A673 (cell line): ENCODE measurements at places on chromosomes 12 and 14. TPM values are rescaled to one million over a fixed set of nuclear protein-coding genes. Genes with fewer than 3 reads are reported as not detected.

CLEC1B gene
- not detected in 2 replicates for total RNA-seq

KCNH3 gene
- total RNA-seq: 4.0 and 4.5 TPM in 2 replicates

PRB2 gene
- not detected in 2 replicates for total RNA-seq

EIF2S3B gene
- total RNA-seq: 3.8 and 5.1 TPM in 2 replicates

OR4E2 gene
- 10.8 and 11.8 TPM in 2 replicates for total RNA-seq

LHX5 gene
- total RNA-seq: not detected in 2 replicates

GPR84 gene
- total RNA-seq: not detected in 2 replicates

DCP1B gene
- 8.8 and 9.7 TPM in 2 replicates for total RNA-seq

PEBP1 gene
- 312 TPM in 2 replicates for total RNA-seq

TNFAIP2 gene
- 5.5 and 7.0 TPM in 2 replicates for total RNA-seq

FGF6 gene
- total RNA-seq: not detected in 2 replicates

SYNE2 gene
- 68.2 and 79.9 TPM in 2 replicates for total RNA-seq

MARCHF9 gene
- 19.8 and 23.6 TPM in 2 replicates for total RNA-seq

DNA sequence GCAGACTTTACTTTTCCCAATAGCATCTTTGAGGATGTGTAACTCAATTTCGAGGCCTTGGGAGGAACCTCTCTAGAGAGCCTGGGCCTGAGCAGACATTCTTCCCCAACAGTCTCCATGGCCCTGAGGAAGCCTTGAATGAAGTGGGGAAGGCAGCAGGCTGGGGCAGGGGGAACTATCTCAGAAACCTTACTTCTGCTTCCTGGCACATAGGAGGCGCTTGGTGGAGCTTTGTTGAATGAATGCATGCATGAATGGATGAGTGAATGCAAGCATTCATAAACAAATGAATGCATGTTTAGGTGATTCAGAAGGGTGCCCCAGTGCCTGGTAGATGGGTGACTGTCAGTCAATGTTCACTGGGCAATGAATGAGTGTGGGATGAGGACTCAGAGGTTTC, 58.3 kb downstream of the GALNT16 start:
- H3K36me3 ChIP-seq: no peaks in the 10 kb centered on the region
- H3K4me3 ChIP-seq: no peak overlapping the region
- no peak for DNase-seq
- no peaks in the 10 kb centered on the region for H3K4me1 ChIP-seq

- H3K36me3 ChIP-seq: peaks cover 7% of the 10 kb centered on the region
- DNase-seq: no peak
- no peaks in the 10 kb centered on the region for H3K27me3 ChIP-seq
- H3K27ac ChIP-seq: no peak overlapping the region
- peaks cover 26% of the 10 kb centered on the region for H3K4me1 ChIP-seq
These were observed 18.9 kb downstream of the NID2 start for GRCh38 chr14:52049721-52050588.

- H3K27ac ChIP-seq: no peak overlapping the region
- H3K4me1 ChIP-seq: no peaks in the 10 kb centered on the region
These were observed 19.5 kb downstream of the IRF2BPL start for GRCh38 chr14:77009014-77009413.

- H3K36me3 ChIP-seq: no peaks in the 10 kb centered on the region
- peaks cover 5% of the 10 kb centered on the region for H3K27me3 ChIP-seq
- no peak overlapping the region for H3K4me3 ChIP-seq
These were observed 52.3 kb downstream of the NEUROD4 start for GRCh38 chr12:55072083-55072482.

- no peaks in the 10 kb centered on the region for H3K27me3 ChIP-seq
- no peaks in the 10 kb centered on the region for H3K36me3 ChIP-seq
- no peak overlapping the region for H3K27ac ChIP-seq
- H3K4me3 ChIP-seq: no peak overlapping the region
- H3K4me1 ChIP-seq: peaks cover 3% of the 10 kb centered on the region
These were observed 179.6 kb upstream of the PDZRN4 start for GRCh38 chr12:41008472-41008871.

DNA sequence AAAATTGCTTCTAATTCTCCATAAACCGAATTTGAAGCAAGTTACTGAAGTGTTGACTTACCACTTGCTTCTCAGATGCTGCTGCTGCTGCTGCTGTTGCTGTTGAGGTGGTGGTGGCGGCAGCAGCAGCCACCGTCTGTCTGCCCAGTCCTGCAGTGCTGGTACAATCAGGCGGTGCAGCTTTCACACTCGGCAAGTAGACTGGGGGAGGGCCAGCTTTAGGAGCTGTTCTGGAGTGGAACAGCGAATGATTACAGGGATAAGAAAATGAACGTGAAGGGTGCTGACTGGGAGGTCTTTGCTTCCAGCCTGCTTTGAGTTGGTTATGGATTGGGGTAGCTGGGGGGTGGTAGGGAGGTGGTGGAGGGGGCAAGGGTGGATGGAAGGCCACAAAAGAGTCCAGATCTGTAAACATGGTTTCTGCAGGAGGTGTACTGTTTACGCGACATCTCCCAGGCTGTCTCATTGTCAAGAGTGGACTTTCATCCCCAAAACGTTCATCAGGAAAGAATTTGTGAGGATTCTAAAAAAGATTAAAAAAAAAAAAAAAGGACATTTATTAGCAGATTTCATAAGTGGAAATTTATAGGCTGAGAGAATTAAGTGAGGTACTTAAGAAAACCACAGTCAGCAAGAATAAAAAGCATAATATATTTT, 38.8 kb downstream of the UBR7 start:
- H3K27ac ChIP-seq: no peak overlapping the region
- no peaks in the 10 kb centered on the region for H3K4me1 ChIP-seq
- H3K4me3 ChIP-seq: no peak overlapping the region
- H3K36me3 ChIP-seq: peaks cover 26% of the 10 kb centered on the region

GRCh38 chr12:32266756-32267155, 132.6 kb upstream of the FGD4 start:
- H3K36me3 ChIP-seq: no peaks in the 10 kb centered on the region
- H3K4me3 ChIP-seq: no peak overlapping the region
- no peak for DNase-seq
- peaks cover 41% of the 10 kb centered on the region for H3K4me1 ChIP-seq
- H3K27me3 ChIP-seq: no peaks in the 10 kb centered on the region
- H3K27ac ChIP-seq: no peak overlapping the region

DNA sequence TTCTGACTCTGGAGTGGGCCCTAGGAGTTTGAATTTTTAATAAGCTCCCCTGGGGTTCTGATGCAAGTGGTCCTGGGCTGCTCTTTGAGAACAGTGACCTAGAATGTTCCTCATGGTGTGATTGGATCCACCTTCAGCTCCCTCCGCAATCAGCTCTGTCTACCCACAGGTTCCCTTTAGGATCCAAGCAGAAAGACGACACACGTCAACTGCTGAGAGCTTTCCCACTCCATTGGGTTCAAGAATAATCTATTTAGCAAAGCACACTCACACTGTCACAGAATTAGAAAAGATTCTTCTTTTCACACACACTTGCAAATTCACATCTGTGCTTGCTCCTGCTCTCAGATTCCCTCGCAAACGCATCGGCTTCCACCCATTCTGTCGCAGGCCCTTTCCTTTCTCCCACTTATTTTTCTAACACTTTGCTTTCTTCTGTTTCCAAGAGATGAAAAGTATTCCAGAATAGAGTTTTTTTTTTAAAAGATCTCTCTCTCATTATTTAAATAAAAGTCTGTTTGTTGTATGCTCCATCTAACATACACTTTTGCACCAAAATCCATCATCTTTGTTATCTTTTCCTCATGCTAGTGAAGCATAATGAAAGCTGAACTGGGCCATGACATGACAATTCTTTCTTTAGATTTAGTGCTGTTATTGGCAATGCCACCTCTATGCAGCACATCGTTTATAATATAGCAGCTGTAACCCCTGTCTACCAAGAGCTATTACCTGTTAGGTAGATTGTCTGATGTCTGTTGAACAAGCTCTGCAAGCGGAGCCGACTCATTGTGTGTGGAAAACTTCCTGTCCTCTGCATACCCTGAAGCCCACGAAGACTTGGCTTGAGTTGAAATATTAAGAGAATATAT, 73.1 kb downstream of the CACNA1C start:
- no peaks in the 10 kb centered on the region for H3K36me3 ChIP-seq
- no peaks in the 10 kb centered on the region for H3K27me3 ChIP-seq
- no peaks in the 10 kb centered on the region for H3K4me1 ChIP-seq

DNA sequence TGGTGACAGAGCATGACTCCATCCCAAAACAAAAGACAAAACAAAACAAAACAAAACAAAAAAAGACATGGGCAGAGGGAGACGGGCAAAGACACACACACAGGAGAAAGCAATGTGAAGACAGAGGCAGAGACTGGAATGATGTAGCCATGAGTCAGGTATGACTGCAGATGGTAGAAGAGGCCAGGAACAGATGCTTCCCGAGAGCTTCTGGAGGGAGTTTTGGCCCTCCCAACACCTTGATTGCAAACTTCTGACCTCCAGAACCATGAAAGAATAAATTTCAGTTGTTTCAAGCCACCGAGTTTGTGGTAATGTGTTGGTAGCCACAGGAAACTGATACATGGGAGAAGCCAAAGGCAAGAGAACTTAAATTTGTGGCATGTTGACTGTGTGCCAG, 27.1 kb downstream of the VWF start:
- H3K4me1 ChIP-seq: no peaks in the 10 kb centered on the region
- no peak overlapping the region for H3K27ac ChIP-seq
- DNase-seq: no peak
- H3K4me3 ChIP-seq: no peak overlapping the region
- H3K27me3 ChIP-seq: peaks cover 3% of the 10 kb centered on the region

DNA sequence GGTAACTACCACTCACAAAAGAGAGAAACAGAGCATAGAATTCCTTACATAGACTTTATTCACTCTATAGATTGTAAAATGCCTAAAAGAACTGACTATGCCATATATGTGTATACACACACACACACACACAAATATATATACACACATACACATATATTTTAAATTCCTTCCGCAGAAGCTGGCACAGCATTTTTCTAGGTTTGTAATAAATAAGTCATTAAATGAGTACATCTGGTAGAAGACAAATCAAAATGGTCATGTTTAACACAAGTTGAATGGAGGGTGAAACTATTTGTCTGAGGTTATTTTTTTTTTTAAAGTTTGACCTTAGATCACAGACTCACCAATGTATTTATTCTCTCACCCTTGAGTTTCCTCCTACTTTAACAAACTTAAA, 58.2 kb downstream of the CCER1 start:
- no peaks in the 10 kb centered on the region for H3K36me3 ChIP-seq
- H3K27ac ChIP-seq: no peak overlapping the region
- H3K27me3 ChIP-seq: no peaks in the 10 kb centered on the region
- no peaks in the 10 kb centered on the region for H3K4me1 ChIP-seq

GRCh38 chr14:64762044-64763034, 58.1 kb downstream of the PLEKHG3 start:
- H3K27ac ChIP-seq: peak overlapping the region; percentile 50
- DNase-seq: peak; percentile 85

DNA sequence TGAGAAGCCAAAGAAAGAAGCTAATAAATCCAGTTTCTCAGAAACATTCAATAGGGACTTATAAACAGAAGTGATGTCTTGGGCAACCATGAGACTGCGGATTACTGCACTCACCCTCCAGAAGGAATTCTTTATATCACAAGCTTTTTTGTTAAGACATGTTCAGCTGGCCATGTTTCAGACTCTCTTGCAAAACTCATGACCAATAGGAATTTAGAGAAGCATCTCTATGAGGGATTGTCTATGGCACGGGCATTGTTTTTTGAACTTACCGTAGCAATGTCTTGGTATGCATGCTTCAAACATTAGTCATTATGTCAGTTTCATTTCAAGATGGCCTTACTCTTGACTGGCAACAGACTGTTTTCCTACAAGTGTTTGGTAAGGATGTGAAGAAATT, 15.5 kb upstream of the ZNF268 start:
- H3K36me3 ChIP-seq: no peaks in the 10 kb centered on the region
- H3K27ac ChIP-seq: no peak overlapping the region
- H3K4me1 ChIP-seq: no peaks in the 10 kb centered on the region
- DNase-seq: no peak

DNA sequence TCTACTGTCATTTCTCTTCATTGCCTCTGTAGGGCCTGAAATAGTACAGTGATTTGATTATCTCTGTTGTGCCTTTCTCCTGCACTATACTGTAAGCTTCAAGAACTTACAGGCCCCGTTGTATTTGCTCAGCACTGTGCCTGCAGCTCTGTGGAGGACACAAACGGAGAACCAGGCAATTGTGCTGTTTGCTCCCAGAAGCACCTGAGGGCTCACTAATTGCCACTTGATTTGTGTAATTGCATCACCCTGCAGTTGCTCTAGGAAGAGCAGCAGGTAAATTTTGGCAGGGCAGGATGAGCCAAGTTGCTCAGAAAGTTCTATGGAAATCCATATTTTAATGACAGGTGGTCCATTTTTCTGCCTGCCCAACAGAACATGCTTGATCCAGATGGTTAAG, 11.6 kb upstream of the KRT82 start:
- H3K4me1 ChIP-seq: no peaks in the 10 kb centered on the region
- no peaks in the 10 kb centered on the region for H3K36me3 ChIP-seq
- H3K27me3 ChIP-seq: no peaks in the 10 kb centered on the region
- H3K4me3 ChIP-seq: no peak overlapping the region
- no peak for DNase-seq

GRCh38 chr14:93100570-93100969, 15.2 kb downstream of the ITPK1 start:
- no peaks in the 10 kb centered on the region for H3K36me3 ChIP-seq
- DNase-seq: peak; percentile 44
- no peaks in the 10 kb centered on the region for H3K27me3 ChIP-seq

- H3K4me3 ChIP-seq: no peak overlapping the region
- DNase-seq: no peak
- H3K27me3 ChIP-seq: no peaks in the 10 kb centered on the region
- H3K4me1 ChIP-seq: no peaks in the 10 kb centered on the region
These were observed 33.9 kb downstream of the TPH2 start for GRCh38 chr12:71972441-71973074.

- no peaks in the 10 kb centered on the region for H3K4me1 ChIP-seq
- H3K27me3 ChIP-seq: no peaks in the 10 kb centered on the region
- H3K4me3 ChIP-seq: no peak overlapping the region
- no peaks in the 10 kb centered on the region for H3K36me3 ChIP-seq
- H3K27ac ChIP-seq: no peak overlapping the region
These were observed 191.6 kb upstream of the E2F7 start for GRCh38 chr12:77256956-77257355.

DNA sequence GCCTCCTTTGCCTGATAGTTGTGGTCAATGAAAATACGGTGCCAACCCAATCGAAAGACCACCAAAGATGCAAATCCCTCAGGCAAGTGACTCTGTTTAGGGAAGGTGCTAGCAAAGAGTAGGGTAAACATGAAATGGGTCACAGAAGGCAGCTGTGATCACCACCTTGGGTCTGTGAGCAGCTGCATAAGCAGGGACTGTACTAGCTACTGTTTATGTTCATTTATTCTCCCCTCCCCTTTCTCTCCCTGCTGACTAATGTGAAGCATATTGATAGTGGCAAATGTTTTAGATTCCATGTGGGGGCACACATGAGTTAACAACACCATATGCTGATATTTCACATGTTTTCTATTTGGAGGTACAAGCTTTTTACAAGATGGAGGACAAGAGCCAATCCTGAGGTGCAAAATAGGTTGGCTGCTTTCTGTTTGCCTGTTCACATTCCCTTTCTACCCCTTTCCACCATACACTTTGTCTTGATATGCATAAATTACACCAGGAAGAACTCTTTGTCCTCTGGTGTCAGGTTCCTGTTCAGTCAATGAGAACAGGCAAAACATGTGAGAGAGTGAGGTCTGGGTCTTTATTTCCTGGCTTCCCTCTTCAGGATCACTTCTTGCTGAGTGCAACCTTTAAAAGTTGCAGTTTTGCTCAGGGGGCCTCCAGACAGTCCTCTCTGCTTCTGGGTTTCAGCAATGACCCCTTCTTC, 71.1 kb downstream of the AVPR1A start:
- no peak overlapping the region for H3K4me3 ChIP-seq
- H3K36me3 ChIP-seq: no peaks in the 10 kb centered on the region

GRCh38 chr12:13851828-13852227, 129.6 kb downstream of the GRIN2B start:
- H3K27me3 ChIP-seq: peaks cover 25% of the 10 kb centered on the region
- H3K4me1 ChIP-seq: no peaks in the 10 kb centered on the region
- no peaks in the 10 kb centered on the region for H3K36me3 ChIP-seq
- H3K27ac ChIP-seq: no peak overlapping the region
- no peak overlapping the region for H3K4me3 ChIP-seq
